ENCODE measurements at places on chromosomes 1 and 21.

- DNase-seq: no peak
Measured at GRCh38 chr1:245434280-245434679, 279.5 kb downstream of the KIF26B start.

- DNase-seq: no peak
Measured at GRCh38 chr21:41813226-41813625, 46.4 kb upstream of the RIPK4 start.

- no peak for DNase-seq
Measured at GRCh38 chr1:20029178-20029912, 40.6 kb upstream of the PLA2G5 start.

DNA sequence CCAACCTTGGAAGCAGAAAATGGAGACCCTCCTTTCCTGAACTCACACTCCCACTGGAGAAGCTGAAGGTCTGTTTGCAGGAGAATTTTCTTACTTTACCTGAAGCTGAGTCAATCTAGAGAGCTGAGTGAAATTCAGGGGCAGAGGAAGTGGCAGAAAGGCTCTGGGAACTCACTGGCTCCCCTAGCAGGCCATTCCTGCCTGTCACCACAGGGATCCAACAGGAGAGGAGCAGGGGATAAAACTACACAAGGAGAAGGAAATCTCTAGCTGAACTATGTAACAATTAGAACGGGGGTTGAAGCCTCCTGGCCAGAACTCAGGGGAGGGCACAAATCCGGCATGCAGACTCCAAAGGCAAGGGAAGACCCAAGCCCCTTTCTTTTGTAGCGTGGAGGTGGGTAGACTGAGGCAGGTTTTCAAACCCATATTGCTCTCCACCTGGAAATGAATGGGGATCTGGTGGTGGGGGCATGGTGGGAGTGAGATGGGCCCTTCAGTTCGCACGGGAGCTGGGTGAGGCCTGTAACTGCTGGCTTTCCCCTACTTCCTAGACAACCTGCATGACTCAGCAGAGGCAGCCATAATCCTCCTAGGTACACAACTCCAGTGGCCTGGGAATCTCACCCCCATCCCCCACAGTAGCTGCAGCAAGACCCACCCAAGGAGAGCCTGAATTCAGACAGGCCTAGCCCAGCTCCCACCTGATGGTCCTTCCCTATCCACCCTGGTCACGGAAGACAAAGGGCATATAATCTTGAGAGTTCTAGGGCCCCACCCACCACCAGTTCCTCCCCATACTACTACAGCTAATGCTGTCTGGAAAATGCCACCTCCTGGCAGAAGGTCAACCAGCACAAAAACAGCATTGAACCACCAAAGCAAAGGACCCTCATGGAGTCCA is 158.1 kb downstream of the LTN1 start:
- no peak for DNase-seq

- DNase-seq: no peak
Measured at GRCh38 chr1:90925928-90926869, 95.6 kb downstream of the ZNF644 start.

DNA sequence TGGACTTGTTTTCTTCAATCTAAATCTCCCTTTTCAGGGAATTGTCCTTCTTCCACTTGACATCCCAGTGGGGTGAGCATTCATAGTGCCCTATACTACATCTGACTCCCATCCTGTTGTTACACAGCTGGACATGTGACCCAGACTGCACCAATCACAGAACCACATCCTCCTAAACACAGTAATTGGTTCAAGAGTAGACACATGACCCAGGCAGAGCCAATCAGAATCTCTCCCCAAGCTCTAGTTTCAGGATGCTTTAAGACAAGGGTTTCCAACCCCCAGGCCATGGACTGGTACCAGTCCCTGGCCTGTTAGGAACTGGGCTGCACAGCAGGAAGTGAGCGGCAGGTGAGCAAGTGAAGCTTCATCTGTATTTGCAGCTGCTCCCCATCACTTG is 5.6 kb upstream of the DDOST start:
- no peak for DNase-seq

GRCh38 chr1:204565617-204566582 is 49.7 kb downstream of the MDM4 start:
- peak; percentile 20 for DNase-seq

DNA sequence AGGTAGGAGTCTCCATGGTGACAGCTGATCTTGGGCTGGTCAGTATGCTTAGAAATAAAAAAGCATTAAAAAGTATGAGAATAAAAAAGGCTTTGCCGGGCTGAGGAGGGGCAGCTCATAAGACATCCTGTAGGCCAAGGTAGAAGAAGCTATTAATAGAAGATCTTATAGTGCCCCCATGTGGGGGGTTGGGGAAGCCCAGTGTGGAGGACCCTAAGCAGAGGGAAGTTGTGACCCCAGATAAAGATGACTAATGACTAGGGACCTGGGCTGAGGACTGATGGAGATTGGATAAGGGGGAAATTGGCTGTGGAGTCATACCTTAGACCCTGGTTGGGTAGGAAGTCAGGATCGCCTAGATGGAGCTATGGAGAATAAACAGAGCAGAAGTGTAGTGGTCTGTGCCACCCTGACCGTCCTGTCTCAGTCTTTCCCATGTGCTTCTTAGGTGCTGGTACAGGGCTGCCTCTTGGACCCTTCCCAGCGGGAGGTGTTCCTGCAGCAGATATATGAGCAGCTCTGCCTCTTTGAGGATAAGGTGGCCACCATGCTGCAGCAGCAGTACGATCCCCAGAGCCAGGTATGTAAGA is 25.0 kb downstream of the SZT2 start:
- DNase-seq: peak; percentile 20

- no peak for DNase-seq
Measured at GRCh38 chr1:102879439-102879993, 228.8 kb downstream of the COL11A1 start.

GRCh38 chr1:107124694-107125093 is 16.1 kb upstream of the NTNG1 start:
- no peak for DNase-seq

GRCh38 chr1:235942979-235943575 is 76.4 kb upstream of the LYST start:
- DNase-seq: no peak

DNA sequence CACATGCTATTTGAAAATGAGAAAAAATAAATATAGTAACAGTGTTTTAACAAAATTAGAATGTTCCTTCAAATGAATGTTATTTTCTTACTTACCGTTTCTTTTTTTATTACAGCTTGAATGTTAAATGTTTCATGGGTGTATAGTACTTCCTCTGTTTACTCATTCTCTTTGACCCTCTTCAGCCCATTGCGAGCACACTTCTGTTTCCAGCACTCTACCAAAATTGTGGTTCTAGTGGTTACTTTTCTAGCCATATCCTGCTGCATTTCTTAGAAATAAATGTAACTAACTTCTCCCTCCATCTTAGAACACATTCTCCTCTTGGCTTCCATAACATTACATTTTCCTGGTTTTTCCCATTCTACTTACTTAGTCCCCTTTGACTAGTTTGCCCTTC is 190.0 kb upstream of the C1orf105 start:
- no peak for DNase-seq

- no peak for DNase-seq
Measured at GRCh38 chr1:93005252-93005598, 44.0 kb upstream of the DIPK1A start.

DNA sequence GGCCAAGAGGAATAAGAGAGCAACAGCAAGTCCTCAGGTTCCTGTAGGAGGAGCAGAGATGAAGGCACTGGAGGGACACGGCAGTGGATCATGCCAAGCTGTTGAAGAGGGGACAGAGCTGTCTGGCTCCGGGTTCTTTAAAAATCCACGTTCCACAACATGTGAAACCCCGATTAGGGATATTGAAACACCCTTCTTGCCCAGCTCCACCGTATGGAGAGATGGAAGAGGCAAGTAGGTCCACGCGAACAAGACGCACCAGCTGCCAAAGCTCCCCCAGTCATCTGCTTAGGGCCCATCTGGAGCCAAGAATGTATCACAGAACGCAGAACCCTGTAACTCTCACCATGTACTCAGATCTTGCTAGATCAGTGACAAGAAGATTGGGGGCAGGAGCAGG is 3.9 kb downstream of the C1orf198 start:
- no peak for DNase-seq

DNA sequence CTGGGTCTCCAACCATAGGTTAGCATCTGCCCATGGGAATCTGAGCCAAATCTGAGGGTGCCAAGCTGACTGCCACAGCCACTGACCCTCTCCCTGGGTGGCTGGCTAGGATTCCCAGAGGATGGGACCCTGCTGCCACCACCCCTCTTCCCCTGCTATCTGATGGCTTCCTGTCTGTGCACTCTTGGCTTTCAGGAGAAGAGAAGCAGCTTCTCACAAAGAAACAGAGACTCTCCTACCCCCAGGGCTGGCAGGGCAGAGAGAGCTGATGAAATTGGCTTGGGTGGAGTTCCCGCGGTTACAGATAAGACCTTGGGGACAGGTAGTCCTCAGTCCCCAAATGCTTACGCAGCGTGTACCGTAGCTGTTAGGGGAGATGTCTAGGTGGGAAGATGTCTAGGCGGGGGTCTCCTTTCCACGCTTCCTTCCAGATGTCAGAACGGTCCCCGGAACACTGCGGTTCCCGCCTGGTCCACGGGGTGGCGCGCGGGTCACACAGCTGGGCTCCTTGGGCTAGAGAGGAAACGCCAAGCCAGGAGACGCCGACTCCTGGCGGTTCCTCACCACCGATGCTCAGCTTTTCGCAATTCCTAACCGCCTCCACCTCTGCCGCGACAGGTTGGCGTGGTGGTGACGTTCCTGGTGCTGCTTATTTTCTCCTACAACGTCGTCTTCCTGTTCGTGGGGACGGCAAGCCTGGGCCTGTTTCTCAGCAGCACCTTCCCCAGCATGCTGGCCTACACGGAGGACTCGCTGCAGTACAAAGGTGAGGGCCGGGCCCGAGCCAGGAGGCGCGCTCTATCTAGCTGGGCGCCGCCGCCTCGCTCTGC is 40.1 kb downstream of the ELK4 start:
- peak; percentile 77 for DNase-seq

GRCh38 chr1:178092878-178093493 is 918 bp upstream of the RASAL2 start:
- DNase-seq: no peak

DNA sequence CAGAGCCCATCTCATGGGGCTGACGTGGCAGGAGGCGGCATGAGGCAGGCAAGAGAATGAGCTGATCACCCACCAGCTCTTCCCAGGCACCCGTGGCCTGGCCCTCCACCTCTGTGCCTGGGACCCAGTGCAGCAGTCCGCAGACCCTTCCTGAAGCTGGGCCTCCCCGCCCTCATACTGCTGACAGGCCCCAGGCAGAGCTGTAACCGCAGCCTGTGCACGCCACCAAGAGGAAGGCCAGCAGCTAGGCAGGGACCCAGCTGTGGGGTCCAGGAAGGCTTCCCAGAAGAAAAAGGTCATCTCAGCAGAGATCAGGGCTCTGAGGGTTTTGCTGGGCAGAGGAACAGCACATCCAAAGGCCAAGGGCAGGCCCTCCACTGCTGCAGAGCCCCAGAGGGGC is 9.8 kb upstream of the MTFR1L start:
- no peak for DNase-seq

Data from activated T-helper 1 cell treated with Interleukin-2 at 50 U/mL for 16 hours (primary cell).